ENCODE measurements at places on chromosomes 16 and 17.

DNA sequence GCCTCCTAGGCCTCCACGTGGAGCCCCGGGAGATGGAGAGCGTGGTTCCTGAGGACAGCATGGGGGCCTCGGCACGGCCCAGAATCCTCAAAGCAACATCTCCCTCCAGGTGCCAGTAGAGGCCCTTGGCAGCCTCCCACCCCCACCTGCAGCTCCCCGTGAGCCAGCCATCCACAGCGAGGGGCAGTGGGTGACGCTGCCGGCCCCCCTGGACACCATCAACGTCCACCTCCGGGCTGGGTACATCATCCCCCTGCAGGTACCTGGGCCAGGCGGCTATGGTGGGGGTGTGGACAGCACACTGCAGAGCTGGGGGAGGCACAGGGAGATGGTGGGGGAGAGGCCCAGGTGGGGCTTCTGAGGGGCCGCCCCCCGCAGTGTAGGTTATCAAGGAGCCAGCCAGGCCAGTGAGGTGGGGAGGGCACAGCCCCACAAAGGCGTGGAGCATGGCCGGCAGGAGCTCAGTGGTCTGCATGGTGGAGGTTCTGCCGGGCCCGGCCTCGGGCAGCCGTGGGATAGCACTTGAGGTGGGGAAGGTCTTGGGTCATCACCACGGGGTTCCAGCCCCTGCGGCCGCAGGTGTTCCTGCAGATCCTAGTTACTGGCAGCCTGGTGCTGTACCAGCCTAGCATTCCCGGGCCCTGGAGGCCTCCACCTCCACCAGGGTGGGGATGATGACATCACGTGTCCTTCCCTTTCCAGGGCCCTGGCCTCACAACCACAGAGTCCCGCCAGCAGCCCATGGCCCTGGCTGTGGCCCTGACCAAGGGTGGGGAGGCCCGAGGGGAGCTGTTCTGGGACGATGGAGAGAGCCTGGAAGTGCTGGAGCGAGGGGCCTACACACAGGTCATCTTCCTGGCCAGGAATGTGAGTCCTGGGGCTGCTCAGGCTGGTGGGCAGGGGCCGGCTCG is 16.4 kb downstream of the GAA start:
- no peak for DNase-seq

GRCh38 chr17:74677558-74678466 is 34.9 kb downstream of the CD300LF start:
- DNase-seq: no peak

- DNase-seq: no peak
These were observed 43.8 kb downstream of the PSME3IP1 start for GRCh38 chr16:57141822-57142631.

- no peak for DNase-seq
These were observed 43.4 kb upstream of the TAC4 start for GRCh38 chr17:49891271-49891670.

DNA sequence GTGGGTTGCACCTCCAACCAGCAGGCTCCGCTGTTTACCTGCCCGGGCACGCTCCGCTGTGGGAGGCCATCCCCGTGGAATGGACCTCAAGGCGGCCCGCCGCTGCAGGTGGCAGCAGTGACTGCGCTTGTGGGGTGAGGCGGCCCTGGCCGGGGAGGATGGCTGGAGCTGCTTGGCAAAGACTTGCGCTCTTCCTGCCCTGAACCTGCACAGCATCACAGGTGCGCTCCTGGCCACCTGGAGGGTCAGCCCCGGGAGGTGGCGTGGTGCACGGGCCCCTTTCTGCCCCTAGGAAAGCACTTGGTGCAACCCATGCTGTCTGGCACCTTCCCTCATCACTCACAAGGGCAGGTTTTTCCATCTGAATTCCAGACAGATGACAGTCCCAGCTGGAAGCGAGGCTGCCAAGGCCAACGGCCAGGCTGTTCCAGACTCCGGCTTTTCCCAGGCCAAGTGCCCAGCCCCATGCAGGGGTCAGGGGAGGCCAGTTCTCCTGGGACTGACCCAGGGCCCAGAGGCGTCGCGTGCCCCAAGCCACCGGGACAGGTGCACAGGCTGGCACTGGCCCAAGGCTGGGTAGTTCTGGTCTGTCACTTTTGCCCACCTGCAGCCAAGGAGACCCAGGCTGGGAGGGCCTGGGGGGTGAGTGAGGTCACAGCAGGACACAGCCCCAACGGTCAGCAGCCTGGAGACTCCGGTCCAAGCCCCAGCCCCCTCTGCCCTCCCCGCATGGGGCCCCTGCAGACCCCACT is 13.3 kb downstream of the UTS2R start:
- no peak for DNase-seq

DNA sequence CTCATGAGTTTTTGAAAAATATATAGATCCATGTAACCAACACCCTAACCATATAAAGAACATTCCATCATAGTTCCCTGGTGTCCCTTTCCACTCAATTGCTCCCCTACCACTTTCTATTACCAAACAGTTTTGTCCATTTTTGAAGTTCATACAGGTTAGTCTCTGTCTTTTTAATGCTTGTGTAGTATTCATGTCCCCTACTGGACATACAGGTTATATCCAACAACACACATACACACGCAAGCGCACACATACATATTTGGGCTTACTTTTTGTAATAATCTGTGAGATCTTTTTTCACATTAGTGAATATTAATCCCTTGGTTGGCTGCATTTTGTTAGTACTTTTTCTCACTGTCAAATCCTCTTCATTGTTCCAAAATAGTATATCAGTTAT is 6.4 kb downstream of the CRYBA1 start:
- DNase-seq: no peak

DNA sequence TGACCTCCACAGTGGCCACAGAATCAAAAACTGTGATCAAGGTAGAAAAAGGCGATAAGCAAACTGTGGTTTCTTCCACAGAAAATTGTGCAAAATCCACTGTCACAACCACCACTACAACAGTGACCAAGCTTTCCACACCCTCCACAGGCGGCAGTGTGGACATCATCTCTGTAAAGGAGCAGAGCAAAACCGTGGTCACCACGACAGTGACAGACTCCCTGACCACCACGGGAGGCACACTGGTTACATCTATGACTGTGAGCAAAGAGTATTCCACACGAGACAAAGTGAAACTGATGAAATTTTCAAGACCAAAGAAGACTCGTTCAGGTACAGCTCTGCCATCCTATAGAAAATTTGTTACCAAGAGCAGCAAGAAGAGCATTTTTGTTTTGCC is 83.6 kb downstream of the C17orf58 start:
- DNase-seq: no peak

- DNase-seq: no peak
These were observed 132.2 kb downstream of the SPECC1 start for GRCh38 chr17:20141198-20141972.

DNA sequence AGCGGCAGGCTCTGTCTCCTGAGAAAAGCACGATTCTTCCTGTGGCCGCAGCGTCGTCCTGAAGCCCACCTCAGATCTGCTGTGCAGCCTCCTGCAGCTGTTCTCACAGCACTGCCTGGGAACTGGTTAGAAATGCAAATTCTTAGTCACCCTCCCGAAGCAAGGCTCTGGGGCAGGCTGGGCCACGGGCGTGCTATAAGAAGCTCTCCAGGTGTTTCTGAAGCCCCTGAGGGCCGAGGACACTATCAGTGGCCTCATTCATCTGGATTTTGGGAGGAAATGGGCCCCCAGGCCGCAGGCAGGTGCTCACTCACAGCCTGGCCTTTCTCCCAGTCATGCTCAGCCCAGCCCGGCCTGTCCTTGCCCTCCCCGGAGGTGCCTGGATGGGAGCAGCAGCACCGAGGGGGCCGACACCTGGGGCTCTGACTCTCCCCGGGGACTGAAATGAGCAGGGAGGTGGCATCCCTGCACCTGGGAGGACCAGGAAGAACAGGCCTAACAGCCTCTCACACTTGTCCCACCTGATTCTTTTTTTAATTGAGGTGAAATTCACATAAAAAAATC is 10.4 kb upstream of the NLRC3 start:
- DNase-seq: no peak

GRCh38 chr17:799261-799660 is 17.1 kb downstream of the MRM3 start:
- DNase-seq: no peak

- no peak for DNase-seq
These were observed 8.1 kb upstream of the KREMEN2 start for GRCh38 chr16:2955779-2956578.

DNA sequence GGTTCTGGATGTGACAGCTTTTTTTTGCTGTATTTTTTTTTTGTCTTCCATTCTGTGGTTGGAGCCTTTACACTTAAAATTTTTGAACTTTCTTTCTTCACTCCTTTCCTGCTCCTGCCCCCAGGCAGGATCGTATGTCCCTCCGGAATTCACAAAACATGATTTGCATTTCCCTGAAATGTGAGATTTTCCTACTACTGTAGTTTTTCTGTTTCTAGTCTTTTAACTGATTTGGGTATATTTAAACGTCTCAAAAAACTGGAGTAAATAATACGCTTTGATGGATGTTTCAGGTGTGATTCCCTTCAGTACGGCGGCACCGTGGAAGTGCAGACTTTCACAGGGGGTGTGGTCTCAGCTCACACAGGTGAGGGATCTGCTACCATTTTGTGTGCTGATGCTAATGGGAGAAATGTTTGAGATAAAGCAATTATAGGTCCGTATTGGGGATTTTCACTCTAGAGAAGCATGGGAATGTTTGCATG is 686 bp downstream of the SRCAP start:
- no peak for DNase-seq

GRCh38 chr16:4101421-4102219 is 14.6 kb downstream of the ADCY9 start:
- no peak for DNase-seq

GRCh38 chr17:44988044-44988942 is 20.2 kb upstream of the C1QL1 start:
- no peak for DNase-seq

DNA sequence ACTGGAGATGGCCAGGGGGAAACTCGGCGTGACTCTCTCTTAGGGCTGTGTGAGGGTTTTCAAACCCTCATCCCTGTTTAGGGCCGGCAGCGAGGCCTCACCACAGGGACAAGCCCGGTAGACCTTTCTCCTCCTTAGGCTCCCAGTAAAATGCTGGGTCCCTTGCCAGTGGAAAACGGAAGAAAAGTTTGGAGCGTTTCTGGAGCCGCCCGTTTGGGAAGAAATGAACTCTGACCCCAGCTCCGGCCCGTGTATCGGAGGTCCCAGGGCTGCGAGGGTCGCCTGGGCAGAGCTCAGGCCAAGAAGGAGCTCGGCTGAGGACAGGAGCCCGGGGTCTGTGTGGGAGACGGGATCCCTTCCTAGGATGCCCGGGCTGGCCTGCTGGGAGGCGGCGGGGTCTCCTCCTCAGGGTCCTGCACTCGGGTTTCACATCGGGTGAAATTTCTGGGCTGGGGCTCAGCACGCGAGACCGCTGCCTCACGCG is 23.2 kb downstream of the ZNF213 start:
- DNase-seq: no peak

DNA sequence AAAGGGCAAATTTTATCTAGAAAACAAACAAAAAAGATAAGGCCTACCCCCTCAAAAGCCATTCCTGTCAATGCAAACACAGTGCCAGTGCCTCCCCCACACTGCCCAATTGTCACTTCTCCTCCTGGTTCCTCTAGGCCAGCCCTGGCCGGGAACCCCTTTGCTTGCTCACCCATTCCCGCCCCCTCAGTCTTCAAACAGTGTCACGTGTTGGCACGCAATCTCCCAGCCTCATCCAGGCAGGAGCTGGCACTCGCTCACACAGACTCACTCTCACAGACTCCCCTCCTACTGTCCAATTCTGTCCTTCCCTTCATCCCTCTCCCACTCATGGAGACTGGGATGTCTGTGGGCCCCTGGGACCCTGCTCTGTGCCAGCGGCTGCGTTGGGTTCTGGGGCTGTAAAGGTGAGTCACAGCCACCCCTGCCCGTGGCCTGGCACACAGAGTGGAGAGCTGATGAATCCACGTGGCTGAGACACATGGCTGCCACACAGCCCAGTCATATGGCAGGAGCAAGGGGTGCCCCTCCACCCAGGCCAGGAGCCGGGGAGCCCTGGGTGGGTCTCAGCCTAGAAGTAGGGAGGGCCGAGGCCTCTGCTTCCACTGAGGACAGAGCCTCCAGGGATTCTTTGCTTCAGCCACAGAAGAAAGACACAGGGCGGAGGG is 54.8 kb downstream of the VAC14 start:
- peak; percentile 56 for DNase-seq

DNA sequence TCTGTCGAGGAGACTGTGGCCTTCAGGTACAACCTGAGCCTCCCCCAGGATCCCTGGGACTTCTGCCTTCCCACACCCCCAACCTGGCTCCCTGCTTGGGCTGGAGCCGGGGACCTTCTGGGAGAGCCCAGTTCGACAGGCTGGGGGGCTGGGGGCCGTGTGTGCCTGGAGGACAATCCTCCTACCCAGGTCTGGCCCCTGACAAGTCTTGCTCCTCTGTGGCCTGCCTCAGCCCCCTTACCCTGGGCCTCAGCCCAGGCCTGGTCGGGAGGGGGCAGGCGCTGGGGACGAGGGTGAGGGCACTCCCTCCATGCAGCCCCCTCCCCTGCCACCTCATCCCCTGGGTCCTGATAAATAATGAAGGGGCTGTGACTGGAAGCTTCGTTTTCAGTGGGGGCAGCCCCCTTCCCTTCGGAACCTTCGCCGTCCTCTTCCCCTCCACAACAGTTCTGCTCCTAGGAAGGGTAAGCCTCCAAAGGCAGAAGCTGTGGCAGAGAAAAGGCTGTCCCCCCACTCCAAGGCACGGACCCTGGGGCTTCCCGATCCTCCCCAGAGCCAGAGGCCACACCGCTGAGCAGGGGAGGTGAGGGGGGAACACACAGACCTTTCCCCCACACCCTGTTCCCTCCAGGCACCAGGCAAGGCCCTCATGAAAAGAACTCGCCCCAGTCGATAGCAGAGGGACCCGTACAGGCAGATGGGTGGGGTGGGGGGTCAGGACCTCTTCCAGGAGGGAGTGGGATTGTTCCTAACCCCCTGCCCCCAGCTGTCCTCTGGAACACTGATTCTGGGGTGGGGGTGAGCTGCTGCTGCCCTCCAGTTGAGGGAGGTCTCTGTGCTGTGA is 5.0 kb upstream of the BAHCC1 start:
- DNase-seq: no peak

GRCh38 chr17:82816358-82816757 is 23.5 kb downstream of the ZNF750 start:
- DNase-seq: no peak

- DNase-seq: no peak
These were observed 42.7 kb upstream of the ETV4 start for GRCh38 chr17:43588664-43589435.

GRCh38 chr17:73646409-73647300 is 2.4 kb upstream of the SDK2 start:
- no peak for DNase-seq

DNA sequence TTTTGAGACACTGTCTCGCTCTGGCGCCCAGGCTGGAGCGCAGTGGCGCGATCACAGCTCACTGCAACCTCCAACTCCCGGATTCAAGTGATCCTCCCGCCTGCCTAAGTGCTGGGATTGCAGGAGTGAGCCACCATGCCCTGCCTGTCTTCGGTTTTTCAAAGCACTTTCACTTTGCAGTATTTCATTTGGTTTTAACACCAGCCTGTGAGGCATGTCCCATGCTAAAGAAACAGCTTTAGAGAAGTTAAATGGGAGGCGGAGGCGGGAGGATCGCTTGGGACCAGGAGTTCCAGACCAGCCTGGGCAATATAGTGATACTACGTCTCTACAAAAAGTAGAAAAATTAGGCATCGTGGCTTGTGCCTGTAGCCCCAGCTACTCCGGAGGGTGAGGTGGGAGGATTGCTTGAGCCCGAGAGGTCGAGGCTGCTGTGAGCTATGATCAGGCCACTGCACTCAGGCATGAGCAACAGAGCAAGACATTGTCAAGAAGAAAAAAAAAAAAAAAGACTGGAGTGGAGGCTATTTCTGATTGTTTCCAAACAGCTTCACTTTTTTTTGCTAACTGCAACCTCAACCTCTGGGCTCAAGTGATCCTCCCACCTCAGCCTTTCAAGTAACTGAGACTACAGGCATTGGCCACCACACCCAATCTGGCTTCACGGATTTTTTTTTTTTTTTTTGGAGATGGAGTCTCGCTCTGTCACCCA is 1.3 kb downstream of the METTL23 start:
- DNase-seq: no peak
